HS-5 (cell line): ENCODE measurements at places on chromosomes 7 and 10.

GRCh38 chr10:61733358-61733940, 70.7 kb downstream of the CABCOCO1 start:
- DNase-seq, result no peak

GRCh38 chr7:36880108-36880507, 155.8 kb upstream of the AOAH start:
- no peak for DNase-seq

DNA sequence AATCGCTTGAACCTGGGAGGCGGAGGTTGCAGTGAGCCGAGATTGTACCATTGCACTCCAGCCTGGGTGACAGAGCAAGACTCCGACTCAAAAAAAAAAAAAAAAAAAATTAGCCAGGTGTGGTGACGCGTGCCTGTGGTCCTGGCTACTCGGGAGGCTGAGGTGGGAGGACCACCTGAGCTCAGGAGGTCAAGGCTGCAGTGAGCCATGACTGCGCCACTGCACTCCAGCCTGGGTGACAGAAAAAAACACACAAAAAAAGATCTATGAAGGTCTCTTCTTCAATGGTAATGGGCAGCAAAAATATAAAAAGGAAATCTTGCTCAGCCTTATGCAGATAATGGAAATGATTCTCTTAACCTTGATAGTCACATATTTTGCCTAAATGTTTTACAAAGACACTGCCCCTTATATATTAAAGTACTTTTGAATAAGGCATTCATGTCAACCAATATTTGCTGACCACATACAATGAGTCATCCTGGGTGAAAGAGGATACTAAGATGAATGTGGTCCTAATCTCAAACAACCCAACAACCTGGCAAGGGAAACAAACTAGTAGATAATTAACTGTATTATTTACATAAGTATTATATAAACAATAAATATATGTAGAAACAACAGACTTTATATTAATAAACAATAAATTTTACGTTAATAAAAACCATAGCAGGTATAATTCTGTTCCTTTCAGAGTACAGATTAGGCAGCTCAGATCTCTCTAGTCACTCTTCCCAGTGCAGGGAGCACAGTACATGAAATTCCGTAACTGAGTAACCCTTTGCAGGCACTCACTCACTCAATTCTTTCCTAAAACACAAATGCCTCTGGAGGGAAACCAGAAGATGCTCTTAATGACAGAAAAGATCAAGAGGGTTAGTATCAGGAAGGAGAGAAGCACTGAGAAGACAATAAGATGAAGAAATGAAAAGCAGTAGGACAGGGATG, 8.1 kb downstream of the TOMM7 start:
- DNase-seq, result peak; percentile 57

GRCh38 chr10:89476150-89476549, 59.2 kb downstream of the SLC16A12 start:
- DNase-seq, result no peak

GRCh38 chr10:1603181-1603580, 134.1 kb downstream of the ADARB2 start:
- DNase-seq, result no peak

GRCh38 chr10:46239993-46240683, 46.7 kb upstream of the ANTXRL start:
- DNase-seq, result no peak

DNA sequence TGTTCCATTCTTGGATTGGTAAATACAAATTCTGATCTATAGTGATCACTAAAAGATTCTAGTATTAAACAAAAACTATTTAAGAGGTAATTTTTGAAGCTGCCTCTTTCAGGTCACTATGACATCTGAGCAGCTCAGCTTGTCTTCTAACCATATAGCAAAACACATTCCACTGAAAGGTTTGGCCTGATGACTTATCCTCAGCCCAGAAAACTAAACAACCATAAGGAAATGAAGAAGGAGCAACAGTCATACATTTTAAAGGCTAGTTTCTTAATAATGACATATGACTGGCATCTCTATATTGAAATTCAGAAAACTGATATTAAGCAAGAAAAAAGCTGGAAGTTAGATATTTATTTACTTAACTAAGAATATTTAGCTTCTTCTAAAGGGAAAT, 24.6 kb downstream of the NT5C2 start:
- DNase-seq, result peak; percentile 43

- no peak for DNase-seq
Measured at GRCh38 chr10:114301177-114301576, 62.1 kb downstream of the VWA2 start.

DNA sequence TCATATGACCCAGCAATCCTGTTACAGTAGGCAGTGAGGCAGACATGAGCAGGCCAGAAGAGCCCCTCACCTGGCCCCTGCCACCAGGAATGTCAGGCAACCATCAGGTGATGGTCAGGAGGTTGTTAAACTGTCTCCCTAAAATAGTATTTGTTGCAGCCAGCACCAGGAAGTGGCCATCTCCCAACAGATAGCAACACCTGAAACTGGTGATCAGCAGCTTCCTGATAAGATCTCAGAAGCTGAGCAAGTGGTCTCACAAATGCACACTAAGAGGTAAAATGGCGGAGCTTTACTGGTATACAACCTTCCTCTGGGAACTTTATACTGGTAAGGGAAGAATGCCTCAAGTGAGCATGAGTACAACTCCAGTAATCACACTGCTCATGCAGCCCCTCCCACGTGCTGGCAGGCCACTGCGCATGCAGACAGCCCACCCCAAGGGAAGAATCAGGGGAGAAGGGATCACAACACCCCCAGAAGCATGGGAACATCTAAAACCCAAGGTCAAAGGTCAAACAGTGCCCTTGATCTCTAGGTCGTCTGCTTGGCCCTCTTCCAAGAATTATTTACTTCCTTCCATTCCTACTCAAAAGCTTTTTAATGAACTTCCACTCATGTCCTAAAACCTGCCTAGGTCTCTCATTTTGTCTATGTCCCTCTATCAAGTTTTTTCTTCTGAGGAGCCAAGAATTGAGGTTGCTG, 133.5 kb downstream of the DOCK4 start:
- DNase-seq, result no peak

DNA sequence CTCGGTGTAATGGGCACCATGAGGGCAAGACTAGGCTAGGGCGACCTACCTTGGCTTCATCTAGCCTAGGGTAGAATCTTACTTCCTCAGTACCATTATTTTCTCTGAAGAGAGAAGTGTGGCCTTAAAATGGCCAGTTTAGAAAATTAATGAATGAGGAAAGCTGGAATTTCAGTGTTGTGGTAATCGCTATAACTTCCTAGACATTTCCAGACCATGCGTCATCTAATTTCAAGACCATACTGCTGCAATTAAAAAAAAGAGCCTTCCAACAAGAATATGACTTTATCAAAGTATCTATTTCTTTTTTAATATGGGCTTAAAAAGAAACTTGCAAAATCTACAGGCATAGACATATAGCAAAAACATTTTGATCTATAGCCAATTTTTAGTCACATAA, 68.5 kb downstream of the CPVL start:
- no peak for DNase-seq

DNA sequence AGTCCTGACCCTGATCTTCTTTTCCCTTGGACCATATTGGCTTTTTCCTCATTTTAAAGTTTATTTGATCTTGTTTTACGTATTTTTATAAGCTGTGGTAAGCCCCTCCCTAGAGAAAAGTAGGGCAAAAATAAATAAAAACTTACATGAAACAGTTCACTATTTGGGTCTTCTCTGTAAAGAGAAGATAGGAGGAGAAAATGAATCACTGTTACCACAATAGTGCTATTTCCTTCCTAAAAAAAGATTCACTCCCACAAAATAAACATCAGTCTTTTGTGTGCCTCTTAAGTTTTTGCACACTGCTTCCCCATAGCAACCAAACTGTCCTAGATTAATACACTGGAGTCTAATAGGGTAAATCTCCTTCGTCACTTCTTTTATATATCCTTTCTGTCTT, 1.4 kb upstream of the SVIL start:
- DNase-seq, result no peak

DNA sequence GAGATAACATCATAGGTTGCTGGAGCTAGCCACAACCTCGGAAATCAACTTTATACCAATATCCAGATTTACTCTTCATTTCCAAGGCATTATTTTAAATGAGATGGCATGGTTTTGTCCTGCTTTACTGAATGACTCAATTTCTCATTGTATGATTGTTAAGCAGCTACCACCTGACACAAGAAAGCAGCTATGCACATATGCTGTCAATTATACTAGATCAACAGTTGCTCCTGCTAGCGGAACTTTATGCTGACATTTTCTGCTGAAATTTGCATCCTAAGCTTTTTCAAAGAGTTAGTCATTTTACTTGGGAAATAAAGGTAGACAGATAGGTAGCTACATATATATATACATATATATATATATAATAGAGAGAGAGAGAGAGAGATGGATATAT, 8.9 kb upstream of the CH25H start:
- no peak for DNase-seq

DNA sequence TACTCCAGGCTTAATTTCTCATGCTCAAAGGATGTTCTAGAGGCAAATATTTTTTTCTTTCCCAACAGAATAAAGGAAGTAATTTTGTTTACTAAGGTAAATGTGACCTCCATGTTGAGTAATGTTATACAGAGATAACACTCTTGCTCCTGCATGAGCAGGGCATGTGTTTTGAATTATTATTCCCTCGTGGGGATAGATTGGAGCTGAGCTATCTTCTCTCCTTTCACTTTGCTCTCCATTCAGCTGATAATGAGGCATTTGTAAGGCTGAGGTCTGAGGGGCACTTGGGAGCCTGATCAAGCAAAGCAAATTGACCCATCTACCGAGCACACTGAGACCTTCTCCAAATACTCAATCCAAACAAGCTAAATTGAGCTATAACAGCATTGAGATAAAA, 50.7 kb upstream of the GHITM start:
- no peak for DNase-seq

- no peak for DNase-seq
Measured at GRCh38 chr7:79436378-79436777, 17.1 kb downstream of the MAGI2 start.

GRCh38 chr10:43817368-43817767, 168.7 kb upstream of the ZNF32 start:
- DNase-seq, result peak; percentile 23

DNA sequence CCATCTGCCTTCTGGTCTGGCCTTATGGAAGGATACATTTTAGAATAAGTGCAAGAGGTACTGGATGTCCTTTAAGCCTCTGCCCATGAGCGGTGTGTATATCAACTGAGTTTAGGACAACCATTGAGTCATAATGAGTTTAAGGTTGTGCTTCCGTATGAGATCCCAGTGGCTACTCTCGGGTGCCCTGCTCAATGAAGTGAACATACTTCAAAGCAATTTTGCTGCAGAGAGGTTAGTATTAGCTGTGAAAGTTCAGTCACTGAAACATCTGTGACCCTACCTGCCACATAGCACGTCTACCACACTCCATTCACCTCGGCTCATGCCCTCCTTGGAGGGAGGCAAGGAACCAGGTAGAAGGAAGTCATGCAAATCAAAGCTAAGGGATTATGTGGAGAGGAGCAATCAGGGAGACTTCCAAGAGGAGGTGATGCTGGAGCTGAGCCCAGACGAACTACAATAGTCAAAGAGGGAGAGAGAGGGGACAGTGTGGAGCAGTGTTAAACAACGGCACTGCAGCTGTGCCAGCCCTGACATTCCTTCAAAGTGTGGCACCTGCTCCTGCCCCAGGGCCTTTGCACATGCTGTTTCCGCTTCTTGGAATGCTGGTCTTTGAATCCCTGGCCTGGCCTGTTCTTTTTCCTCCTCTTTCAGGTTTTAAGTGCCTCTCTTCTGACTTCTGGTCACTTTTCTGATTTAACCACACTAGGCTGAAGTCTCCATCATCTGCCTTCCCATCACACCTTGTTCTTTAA, 25.4 kb downstream of the BTBD16 start:
- DNase-seq, result no peak

- DNase-seq, result no peak
Measured at GRCh38 chr10:29229258-29229705, 59.6 kb upstream of the LYZL1 start.

- no peak for DNase-seq
Measured at GRCh38 chr10:13991353-13991752, 339.4 kb downstream of the FRMD4A start.

- no peak for DNase-seq
Measured at GRCh38 chr10:101219139-101219945, 9.9 kb downstream of the LBX1 start.

DNA sequence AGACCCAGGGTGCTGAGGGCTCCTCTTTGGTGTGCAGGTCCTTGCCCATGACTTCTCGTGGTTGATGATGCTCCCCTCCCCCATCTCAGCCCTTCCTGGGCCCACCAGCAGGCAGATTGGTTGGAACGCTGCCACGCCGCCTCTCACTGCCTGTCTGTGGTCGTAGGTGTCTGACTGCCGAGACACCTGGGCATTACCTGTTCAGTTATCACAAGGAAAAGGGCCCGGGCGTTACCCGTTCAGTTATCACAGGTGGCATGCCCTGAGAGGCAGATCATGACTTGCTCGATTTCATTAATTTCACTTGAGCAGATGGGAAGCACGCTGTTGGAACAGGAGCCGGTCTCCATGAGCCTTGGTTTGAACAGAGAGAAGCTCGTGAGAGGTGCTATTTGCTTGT, 42.5 kb downstream of the TACR2 start:
- DNase-seq, result no peak

DNA sequence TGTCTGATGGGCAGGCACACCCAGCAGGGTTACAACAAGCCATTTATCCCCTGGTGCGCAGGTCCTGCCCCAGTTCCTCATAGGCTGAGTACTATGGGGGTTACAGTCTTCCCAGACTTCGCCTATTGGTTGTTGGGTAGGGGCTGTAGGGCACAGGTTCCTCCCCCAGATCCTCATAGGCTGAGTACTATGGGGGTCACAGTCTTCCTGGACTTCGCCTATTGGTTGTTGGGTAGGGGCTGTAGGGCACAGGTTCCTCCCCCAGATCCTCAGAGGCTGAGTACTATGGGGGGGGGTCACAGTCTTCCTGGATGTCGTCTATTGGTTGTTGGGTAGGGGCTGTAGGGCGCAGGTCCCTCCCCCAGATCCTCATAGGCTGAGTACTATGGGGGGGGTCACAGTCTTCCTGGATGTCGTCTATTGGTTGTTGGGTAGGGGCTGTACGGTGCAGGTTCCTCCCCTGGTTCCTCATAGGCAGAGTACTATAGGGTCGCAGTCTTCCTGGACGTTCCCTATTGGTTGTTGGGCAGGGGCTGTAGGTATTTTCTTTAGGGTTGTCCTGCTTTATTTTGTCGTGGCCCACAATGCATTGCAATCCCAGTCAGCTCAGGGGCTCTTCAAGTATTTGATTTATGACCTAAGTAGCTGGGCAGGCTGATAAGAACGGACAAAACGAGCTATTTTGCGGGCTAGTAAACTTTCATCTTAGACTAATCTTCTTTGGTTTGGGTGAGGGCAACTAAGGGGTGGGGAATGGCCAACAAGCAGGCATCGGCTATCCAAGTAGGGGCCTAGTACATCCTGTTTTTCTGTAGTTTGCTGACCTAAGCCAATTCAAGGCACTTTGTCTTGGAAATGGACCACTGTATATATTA, 3.4 kb downstream of the LRRC27 start:
- DNase-seq, result no peak

DNA sequence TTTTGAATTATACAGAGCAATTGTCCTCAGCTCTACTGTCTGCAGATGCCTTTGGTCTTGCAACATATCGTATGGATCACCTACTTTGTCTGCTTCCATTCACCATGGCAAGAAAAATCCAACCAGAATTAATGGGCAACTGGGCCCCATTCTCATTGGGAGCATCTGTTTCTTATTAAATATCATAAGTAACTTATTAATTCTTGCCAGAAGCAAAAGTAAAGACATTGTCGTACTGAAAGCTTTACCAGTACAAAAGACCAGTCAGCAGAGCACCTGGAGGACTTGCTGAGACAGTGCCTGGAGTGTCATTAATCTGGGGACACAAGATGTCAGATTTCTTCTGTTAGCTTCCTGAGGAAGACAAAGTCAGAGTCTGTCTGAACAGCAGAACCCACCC, 404.5 kb downstream of the INHBA start:
- DNase-seq, result no peak
